ENCODE measurements at places on chromosomes 6 and 20.

- DNase-seq, result no peak
Measured at GRCh38 chr20:36677422-36677771, 31.4 kb upstream of the SLA2 start.

GRCh38 chr20:60693496-60694133 is 558.4 kb upstream of the CDH4 start:
- DNase-seq, result no peak

DNA sequence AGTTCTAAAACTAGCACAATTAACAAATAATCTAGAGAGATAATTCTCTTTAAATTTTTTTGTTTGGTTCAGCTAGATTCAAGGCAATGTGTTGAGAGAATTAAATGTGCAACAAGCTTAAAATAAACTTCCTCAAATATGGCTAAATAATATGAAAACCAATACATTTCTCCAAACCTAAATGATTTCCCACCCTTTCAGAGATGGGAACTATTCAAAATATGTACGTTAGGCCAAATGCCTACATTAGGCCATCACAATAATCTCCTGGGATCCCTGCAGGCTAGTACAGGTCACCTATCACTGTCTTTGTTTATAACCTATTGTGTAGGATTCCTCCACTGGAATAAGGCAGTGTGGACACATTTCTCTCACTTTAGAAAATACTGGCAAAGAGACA is 1.7 kb downstream of the FAXC start:
- no peak for DNase-seq

- DNase-seq, result no peak
Measured at GRCh38 chr6:139334806-139335446, 39.5 kb downstream of the CITED2 start.

DNA sequence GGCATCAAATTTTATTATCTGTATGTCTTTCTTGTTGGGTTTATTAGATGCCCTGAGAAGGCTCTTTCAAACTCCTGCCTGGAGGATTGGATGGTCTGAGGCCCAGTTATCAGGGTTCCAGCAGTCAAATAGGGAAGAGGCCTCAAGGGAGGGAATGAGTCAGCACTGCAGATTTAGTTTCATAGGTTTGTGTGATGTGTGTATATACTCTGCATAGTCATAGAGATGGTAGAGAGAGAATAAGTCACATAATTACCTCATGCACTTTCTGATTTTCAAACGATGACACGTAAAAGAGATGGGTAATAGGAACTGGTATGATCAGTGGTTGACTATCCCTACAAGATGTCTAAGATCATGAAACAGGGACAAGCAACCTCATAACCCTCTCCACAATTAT is 82.1 kb downstream of the ADAT2 start:
- no peak for DNase-seq

DNA sequence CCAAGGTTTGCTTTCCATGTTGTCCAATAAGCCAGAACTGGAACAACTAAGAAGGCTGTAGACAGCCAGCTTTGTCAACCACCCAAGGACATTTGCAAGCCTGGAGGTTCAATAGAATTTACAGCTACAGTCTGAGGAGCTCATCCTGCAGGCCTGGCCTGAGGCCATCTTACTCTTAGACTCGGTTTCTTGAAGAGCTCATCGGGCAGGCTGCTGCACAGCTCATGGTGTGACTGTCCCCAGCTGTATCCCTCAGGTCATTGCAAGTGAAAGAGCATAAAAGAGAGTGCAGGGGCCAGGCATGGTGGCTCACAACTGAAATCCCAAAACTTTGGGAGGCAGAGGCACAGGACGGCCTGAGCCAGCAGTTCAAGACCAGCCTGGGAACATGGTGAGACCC is 96.9 kb upstream of the FOXQ1 start:
- DNase-seq, result no peak

DNA sequence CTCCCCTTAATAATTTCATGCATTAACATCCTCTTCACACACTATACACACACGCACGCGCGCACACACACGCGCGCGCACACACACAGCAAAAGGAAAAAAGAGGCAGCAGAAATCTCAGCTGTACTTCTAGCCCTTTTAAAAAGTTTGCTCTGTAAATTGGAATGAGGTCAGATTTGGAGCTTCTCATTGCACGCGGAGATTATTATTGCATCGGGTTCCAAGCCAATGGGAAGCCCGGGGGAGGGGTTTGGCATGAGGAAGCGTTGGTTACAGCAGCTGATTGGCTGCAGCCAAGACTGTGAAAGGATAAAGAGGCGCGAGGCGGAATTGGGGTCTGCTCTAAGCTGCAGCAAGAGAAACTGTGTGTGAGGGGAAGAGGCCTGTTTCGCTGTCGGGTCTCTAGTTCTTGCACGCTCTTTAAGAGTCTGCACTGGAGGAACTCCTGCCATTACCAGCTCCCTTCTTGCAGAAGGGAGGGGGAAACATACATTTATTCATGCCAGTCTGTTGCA is at the start of gene SOX4:
Gene SOX4 (plus strand): TSS at position 340 of the 515 bp plus-strand sequence. CDS start 784 bp downstream, outside the sequence.
- DNase-seq, result peak; percentile 94

DNA sequence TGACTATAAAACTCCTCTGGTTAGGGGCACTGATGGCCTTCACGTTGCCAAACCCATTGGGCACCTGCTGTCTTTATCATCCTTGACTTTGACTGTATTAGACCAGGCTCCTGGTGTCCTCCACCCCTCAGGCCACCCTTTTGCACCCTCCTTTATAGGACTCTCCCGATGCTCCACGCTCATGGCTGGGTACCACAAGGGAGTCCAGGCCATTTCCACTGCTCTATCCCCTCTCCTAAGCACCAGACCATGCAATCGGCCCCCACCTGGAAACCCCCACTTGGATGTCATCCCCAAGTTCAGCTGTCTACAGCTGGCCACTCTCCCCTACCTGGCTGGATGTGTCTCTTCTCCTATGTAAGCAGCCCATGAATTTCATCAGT is 115.2 kb downstream of the TOX2 start:
- no peak for DNase-seq

DNA sequence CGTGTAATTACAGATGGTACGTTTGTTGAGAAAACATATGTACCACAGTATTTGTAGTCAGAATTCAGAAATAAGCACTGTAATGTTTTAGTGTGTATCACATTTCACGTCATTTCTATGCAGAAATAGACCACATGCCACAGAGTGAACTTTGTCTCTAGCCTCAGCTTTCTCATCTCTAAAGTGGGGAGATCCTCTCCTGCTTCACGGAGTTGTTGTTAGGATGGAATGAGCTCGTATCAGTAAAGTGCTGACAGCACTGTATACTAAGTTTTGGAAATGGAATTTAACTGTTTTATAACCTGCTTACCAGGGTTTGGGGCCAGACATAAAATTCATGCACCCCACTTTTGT is 34.2 kb upstream of the PXDC1 start:
- DNase-seq, result no peak

DNA sequence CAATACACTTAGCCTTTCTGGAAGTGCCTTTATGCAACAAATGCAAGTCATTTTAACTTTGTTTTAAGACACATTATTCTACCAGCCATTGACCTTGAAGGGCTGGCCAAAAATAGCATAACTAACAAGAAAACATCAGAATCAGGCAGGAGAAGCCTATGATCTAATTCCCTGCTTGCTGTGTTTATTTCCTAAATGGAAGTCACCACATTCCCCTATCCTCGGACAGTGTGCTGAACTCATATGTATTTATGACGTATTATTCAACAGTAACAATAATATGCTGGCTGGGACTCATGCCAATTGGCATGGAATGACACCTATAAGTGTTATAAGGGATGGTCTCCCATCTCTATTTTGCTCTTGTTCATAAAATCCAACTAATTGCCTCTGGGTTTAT is 140.7 kb downstream of the MAP3K7 start:
- DNase-seq, result no peak

- no peak for DNase-seq
Measured at GRCh38 chr6:626236-626635, 30.7 kb downstream of the HUS1B start.

DNA sequence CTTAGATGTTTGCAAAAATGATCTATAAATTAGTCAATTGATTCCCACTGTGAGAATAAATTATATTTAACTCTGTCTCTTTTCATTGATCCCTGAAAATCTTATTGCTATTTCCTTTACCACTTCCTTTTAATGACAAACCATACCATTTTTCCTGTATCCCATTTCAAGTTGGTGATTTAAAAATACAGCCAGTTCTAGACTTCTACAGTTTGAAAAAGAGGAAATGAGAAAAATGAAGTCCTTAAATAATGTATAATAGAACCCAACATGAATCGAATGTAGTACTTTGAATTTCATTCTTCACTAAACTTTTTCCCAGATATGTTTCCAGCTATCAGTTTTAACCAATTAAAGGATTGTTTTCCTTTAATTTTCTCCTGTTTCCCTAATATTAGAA is 29.5 kb upstream of the SDHAF4 start:
- DNase-seq, result no peak

DNA sequence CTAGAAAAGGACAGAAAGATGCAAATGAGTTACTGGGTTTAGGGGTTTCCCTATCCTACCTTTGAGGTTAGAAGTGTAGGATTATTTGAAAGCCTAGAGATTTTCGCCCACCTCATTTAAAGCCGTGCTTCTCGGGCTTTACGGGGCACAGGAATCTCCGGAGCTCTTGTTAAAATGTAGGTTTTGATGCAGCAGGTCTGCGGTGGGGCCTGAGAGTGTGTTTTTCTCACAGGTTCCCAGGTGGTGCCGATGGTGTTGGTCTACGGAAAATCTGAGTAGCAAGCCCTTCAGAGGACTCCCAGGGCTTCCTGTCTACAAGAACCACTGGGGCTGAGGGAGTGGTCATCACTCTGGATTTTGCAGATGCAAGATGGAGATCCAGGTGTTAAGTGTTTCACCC is 47.5 kb downstream of the TRAM2 start:
- no peak for DNase-seq

DNA sequence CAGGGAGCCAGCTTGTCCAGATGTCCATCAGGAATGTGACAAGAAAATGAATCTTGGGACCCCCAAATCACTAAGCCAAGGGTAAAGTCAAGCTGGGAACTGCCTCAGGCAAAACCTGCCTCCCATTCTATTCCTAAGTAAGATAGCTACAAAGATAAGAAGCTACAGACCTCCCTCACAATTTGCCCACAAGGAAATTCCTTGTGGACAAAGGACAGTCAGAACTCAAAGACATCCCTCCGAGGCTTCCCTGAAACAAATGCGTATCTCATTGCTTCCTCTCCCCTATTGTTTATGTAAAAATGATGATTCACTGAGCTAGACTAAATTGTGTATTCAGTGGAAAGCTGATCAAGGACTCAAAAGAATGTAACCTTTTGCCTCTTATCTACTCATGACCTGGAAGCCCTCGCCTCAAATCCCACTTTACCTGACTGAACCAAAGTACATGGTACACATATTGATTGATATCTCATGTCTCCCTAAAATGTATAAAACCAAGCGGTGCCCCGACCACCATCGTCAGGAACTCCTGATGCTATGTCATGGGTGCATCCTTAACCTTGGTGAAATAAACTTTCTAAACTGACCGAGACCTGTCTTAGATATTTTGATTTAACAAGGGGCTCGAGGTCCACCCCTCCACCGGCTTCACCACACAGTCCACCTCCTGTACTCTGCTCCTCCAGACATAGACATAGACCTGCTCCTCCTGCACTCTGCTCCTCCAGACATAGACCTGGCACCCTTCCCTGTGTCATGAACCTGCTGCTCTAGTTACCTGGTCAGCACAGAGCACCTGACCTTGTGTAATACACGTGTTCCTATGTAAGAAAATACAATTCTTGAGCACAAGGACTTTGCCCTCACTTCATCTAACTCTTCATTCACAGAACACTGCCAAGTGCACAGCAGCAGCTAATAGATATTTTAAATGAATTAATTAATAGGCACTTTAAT is 81.4 kb downstream of the WDR27 start:
- DNase-seq, result no peak

DNA sequence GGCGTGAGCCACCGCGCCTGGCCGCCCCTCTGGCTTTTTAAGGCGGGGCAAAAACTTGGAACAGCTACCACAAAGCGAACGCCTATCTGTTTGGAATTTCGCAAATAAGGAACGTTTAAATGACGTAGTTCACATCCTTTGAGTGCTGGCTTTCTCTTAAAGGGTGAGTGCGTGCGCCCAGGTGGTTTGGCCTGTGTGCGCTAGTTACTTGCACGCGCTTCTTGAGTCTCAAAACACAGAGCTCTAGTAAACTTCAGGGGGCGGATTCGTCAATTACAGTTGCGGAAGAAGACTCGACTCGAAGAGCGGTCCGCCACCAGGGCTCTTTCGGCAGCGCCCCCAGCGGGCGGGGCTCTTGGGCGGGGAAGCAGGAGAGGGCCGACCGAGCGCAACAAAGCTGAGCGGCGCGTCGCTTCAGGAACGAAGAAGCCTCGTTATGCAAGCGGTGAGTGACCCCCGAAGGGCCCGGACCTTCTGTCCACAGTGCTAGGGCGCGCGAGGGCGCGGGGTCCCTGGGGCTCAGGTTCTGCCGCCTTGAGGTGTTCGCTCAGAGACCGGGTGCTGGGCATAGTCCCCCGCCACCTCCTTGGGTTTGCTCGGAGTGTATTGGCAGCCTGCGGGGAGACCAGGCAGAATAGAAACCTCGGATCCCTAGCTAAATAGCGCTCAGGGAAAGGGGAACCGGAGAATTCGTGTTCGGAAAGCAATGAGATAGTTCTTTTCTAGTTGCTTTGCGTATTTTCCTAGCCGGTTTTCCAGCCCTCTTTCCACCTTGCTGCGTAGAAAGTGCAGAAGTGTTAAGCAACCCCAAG is at the start of gene SYCP2L:
Gene SYCP2L (plus strand): TSS at position 362 of the 812 bp plus-strand sequence. CDS start 75 bp downstream, at position 437.
- no peak for DNase-seq

- DNase-seq, result no peak
Measured at GRCh38 chr6:157012355-157012754, 235.2 kb downstream of the ARID1B start.

- DNase-seq, result no peak
Measured at GRCh38 chr6:107626645-107627044, 136.7 kb downstream of the SOBP start.

DNA sequence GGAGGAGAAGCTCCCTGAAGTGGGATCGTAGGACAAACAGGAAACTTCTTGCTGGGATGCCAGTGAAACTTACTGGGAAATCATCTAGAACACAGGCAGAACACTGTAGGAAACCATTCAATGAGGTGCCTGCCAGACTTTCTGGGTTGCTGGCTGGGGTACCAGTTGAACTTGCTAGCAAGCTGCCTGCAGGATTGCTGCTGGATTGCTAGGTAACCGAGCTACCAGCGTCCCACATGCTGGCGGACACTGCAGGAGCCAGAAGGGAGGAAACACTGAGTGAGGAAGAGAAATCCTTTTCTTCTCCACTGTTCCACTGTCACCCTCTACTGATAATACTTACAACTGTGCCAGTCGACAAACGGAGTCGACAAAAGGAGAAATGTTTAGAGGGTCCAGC is 91.3 kb upstream of the SLC35B3 start:
- DNase-seq, result peak; percentile 56

GRCh38 chr6:85493389-85493788 is 43.5 kb downstream of the NT5E start:
- no peak for DNase-seq
